Stimulated activated CD4-positive, alpha-beta T cell treated with anti-CD3 and anti-CD28 coated beads, TNF-alpha, amount 100 ng/mL, for 4 hours (primary cell): ENCODE measurements at places on chromosomes 12 and 14.

- no peak for DNase-seq
Observed at GRCh38 chr12:99427104-99427503, 220.4 kb upstream of the GARIN6 start.

GRCh38 chr12:69641546-69641945 is 30.8 kb upstream of the LRRC10 start:
- no peak for DNase-seq

- DNase-seq = no peak
Observed at GRCh38 chr12:26177283-26177682, 18.1 kb upstream of the SSPN start.

GRCh38 chr12:63387771-63388170 is 236.8 kb upstream of the AVPR1A start:
- no peak for DNase-seq

DNA sequence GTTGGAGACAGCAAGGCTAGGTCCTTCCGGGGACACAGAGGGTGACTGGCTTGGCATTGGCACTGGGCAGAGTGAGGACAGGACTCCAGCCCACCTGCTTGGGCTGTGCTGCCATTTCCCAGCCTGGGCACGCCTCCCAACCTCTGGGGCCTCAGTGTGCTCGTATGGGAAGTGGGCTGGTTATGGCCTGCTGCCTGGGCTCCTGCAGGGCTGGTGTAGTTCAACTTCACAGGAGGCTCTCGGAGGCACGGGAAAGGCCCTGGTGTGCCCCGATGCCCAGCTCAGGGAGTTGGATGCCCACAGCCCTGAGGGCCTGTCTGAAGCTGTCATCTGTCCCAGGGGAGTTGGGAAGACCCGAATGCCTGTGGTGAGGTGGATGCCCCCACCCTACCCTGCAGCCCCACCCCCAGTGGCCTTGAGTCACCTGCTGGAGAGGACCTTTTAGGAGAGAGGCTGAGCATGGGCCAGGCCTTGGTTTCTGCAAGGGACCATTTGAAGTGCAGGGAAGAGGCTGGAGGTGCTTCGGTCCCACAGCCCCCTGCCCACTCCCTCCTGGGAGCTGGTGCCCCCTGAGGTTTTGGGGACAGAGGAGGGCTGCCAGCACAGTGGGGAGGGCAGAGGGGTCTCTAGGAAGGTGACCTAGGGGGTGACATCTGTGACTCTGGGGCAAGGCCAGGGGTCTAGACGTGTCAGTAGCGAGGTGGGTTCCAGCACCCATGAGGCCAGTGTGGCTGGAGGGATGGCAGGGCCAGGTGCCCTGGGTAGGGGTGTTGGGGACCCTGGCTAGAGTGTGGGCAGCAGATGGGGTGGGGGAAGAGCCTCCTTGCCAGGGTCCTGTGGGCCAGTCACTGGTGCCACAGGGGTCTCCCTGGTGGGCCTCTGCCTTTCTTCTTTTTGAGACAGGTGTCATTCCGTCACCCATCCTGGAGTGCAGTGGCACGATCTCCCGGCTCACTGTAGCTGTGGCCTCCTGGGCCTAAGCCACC is 9.1 kb downstream of the ULK1 start:
- no peak for DNase-seq
